A549 treated with CORT108297 at 1 μM for 4 hours (cell line): ENCODE measurements at places on chromosomes 7 and 10. TPM values are rescaled to one million over a fixed set of nuclear protein-coding genes. Genes with fewer than 3 reads are reported as not detected.

The MNX1 gene
- total RNA-seq, result 3.9 to 6.5 TPM (median 5.0 TPM) in 5 replicates

The GDF2 gene
- not detected in 5 replicates for total RNA-seq

The ZDHHC4 gene
- total RNA-seq, result 43.7 to 53.1 TPM (median 48.6 TPM) in 5 replicates

The CCL26 gene
- 8.2 to 11.2 TPM (median 8.8 TPM) in 5 replicates for total RNA-seq

The COBL gene
- total RNA-seq, result 4.2 to 4.6 TPM (median 4.5 TPM) in 5 replicates

The SLC26A4 gene
- 0.02 to 0.13 TPM (median 0.05 TPM) in 5 replicates for total RNA-seq
